ENCODE measurements at places on chromosomes 13 and 19. TPM values are rescaled to one million over a fixed set of nuclear protein-coding genes. Genes with fewer than 3 reads are reported as not detected.

Gene TRAPPC5
- total RNA-seq, result 107 TPM

Gene PCDH8
- not detected for total RNA-seq

Gene CEACAM7
- 0.14 TPM for total RNA-seq

Gene DACH1
- not detected for total RNA-seq

Gene PEAK3
- 0.08 TPM for total RNA-seq

Gene MISP
- total RNA-seq, result 86.2 TPM

Gene BICRA
- total RNA-seq, result 13.9 TPM

Gene ADPRHL1
- total RNA-seq, result 14.4 TPM

Gene PEG3
- total RNA-seq, result not detected

Gene ENOX1
- 1.3 TPM for total RNA-seq

Gene TRPM4
- 10.6 TPM for total RNA-seq

Gene AMH
- total RNA-seq, result 24.5 TPM

Gene TMEM255B
- total RNA-seq, result 0.64 TPM

Gene CD33
- 0.15 TPM for total RNA-seq

Gene VSTM2B
- total RNA-seq, result not detected

Gene BRCA2
- total RNA-seq, result 3.7 TPM

Gene ZNF560
- total RNA-seq, result not detected

Gene THAP8
- total RNA-seq, result 8.1 TPM

Gene HSH2D
- total RNA-seq, result not detected

Gene MRPL57
- total RNA-seq, result 23.6 TPM

Gene LILRA1
- total RNA-seq, result not detected

Gene PTH2
- not detected for total RNA-seq

Gene PSG7
- total RNA-seq, result 0.16 TPM

Gene RNF17
- total RNA-seq, result not detected

Gene ZSCAN18
- total RNA-seq, result 5.8 TPM

Gene PSG2
- total RNA-seq, result not detected

Gene GRK1
- total RNA-seq, result 0.04 TPM

Gene RAB8A
- 47.9 TPM for total RNA-seq

Gene BCL2L12
- total RNA-seq, result 66.4 TPM

Gene SLC25A41
- total RNA-seq, result 0.11 TPM

Gene ZNF177
- total RNA-seq, result 0.30 TPM

Gene RNASEH2A
- 46.8 TPM for total RNA-seq

Gene RAB3D
- 3.6 TPM for total RNA-seq

Gene NOVA2
- 0.33 TPM for total RNA-seq

Gene GRIK5
- total RNA-seq, result 0.33 TPM

Gene SYT5
- 6.1 TPM for total RNA-seq

Gene XAB2
- total RNA-seq, result 25.6 TPM

Gene ISOC2
- total RNA-seq, result 58.4 TPM

Gene IL12RB1
- total RNA-seq, result not detected

Gene LYPD5
- total RNA-seq, result 0.20 TPM

Gene RPS28
- total RNA-seq, result 905 TPM

Gene LMTK3
- 2.1 TPM for total RNA-seq

Gene S1PR5
- total RNA-seq, result 2.0 TPM

Gene FUT1
- 0.05 TPM for total RNA-seq

Gene OR4F17
- total RNA-seq, result not detected

Gene PCSK4
- total RNA-seq, result 0.82 TPM

All from A549 treated with Mapracorat at 1 μM for 4 hours (cell line).